Aorta (tissue), 5 donors: ENCODE measurements at places on chromosomes 6 and 20. TPM values are rescaled to one million over a fixed set of nuclear protein-coding genes. Genes with fewer than 3 reads are reported as not detected.

Gene FAM162B
- total RNA-seq, result 3.2 TPM

Gene LINC00237
- total RNA-seq, result not detected

Gene HSPA1L
- 1.9 TPM for total RNA-seq

Gene GRIK2
- 2.3 TPM for total RNA-seq

Gene NT5E
- total RNA-seq, result 63.2 TPM

Gene F13A1
- 160 TPM for total RNA-seq

Gene NDRG3
- 37.6 TPM for total RNA-seq
